ENCODE measurements at places on chromosomes 12 and 14.

DNA sequence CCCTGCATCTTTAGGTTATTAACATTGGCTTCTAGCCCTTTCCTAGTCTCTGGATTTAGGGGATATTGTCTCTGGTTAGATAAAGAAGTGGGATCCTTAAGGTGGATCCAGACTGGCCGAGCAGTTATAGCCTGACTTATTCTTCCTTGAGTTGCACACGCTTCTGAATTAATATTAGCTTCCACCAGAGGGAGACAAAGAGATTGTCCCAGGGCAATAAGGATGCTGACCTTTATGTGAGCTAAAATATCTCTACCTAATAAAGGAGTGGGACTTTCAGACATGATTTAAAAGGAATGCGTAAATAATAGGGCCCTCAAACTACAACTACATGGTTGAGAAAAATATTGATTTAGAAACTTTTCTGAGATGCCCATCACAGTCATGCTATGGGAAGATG, 139.7 kb downstream of the SLCO1B3 start:
- no peak for DNase-seq

DNA sequence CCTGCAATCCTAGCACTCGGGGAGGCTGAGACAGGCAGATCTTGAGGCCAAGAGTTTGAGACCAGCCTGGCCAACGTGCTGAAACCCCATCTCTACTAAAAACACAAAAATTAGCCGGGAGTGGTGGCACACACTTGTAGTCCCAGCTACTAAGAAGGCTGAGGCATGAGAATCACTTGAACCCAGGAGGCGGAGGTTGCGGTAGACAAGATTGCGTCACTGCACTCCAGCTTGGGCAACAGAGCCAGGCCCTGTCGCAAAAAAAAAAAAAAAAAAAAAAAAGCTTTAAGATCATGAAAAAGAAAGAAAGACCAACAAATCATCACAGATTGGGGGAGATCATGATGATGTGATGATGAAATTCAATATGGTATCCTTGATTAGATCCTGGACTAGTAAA, 30.6 kb downstream of the WDR89 start:
- no peak for DNase-seq

GRCh38 chr12:2290091-2290490, 237.3 kb downstream of the CACNA1C start:
- no peak for DNase-seq

- DNase-seq: no peak
These were observed 232.8 kb upstream of the DIO3 start for GRCh38 chr14:101328412-101329028.

DNA sequence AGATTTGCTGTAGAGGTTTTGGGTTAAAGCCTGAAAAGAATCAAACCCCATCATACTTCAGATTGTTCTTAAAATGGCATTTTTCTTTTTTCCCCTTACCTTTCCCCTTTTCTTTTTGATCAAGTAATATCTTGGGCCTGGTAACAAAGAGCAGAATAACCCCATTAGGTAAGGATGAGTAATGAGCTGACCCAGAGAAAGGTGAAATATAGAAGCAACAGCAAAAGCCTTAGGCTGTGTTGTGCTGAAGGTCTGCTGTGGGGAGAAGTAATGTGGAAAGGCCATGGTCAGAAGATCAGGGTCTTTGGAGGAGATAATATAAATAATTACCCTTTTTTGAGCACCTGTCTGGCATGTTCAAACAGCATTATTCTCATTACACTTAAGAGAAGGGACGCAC, 42.3 kb downstream of the MIA2 start:
- DNase-seq: no peak

GRCh38 chr12:116213014-116213413, 64.5 kb downstream of the MED13L start:
- no peak for DNase-seq

GRCh38 chr12:132422040-132422380, 67.9 kb upstream of the FBRSL1 start:
- DNase-seq: no peak

DNA sequence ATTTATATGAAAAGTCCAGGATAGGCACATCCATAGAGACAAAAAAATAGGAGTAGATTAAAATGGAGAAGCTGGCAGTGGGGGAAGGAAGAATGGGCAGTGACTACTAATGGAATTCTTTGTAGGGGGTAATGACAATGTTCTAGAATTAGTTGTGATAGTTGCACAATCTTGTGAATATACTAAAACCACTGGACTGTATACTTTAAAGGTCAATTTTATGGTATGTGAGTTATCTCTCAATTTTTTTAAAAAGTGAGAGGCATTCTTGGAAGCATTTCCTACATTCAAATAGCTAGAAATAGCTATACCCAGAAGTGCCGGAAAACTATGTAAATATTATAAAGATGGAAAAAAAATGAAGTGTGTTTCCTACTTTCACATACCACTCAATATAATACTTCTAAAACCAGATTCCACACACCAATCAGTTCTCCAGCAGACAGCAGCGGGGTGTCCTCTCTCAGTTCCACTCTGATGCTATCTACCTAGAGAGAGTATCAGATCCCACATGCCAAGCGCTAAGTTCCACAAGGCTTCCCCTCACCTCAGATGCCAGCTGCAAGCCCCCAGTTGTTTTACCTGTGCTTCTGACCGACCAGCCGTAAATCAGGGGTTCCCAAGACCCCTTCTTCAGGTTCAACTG, 41.7 kb upstream of the NID2 start:
- DNase-seq: no peak

DNA sequence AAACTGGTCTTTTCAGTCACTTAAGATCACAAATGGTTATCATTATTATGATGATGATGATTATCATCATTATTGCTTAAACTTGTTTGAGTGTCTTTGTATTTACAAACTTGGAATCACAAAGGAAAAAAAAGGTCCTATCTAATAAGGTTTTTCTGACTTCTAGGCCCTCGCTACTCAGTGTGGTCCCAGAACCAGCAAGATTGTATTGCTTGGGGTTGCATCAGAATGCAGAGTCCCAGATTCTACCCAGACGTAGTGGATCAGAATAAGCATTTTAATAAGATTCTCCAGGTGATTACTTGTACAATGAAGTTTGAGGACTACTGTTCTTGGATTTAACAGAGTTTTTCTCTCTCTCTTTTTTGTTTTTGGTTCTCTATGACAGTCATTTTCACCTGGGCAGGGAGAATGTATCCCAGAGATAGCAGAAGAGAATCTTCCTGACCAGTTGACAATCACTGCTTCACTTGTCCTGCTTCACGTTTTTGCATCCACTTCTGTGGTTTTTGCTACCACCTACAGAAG, 29.3 kb upstream of the PPP1R12A start:
- no peak for DNase-seq

DNA sequence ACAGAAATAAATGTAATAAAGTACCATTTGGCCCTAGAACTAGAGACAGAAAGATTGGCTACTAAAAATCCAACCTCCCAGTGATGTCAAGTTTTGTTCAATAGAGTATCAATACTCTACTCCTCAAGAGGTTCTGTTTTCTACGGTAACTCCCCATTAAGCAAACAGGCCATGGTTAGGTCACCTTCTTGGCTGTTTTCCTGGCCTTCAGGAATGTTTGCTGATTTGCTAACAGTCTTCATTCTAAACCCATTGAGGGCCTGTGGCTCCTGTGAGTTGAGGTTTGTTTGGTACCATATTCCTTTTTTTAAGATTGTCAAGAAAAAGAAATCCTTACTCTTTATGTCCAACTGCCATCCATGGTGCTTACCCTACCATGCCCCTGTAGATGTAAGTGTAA, 1022.0 kb upstream of the TMEM132C start:
- DNase-seq: no peak

DNA sequence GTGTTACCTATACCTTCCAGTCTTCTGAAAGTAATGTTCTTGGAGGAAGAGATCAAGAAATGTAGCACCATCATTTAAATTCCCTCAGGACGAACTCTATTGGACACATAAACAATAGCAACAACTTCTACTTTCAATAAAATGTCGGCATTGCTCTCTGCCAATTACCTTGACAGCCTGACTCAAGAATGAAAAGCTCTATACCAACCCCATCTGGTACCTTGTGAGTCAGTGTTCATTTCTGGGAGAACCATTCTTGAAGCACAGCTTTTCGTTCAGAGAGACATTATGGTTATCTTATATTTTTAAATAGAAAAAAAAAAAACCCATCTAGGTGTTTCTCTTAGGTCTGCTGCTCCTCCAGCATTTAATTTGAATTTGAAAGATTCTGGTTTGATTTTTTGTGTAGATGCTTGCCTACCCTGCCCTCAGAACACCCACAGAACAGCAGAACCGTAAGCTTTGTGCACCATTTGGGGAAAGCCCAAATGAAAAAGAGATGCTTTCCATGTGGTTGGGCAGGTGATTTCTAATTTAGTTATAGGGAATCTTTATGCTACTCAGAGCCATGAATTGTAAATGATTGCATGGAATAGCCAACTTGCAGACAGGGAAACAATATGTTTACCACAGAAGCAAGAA, 156.0 kb downstream of the SAMD4A start:
- DNase-seq: no peak

- DNase-seq: no peak
These were observed 611.8 kb downstream of the ETNK1 start for GRCh38 chr12:23236811-23237210.

- no peak for DNase-seq
These were observed 824 bp downstream of the CCDC177 start for GRCh38 chr14:69573831-69574262.

DNA sequence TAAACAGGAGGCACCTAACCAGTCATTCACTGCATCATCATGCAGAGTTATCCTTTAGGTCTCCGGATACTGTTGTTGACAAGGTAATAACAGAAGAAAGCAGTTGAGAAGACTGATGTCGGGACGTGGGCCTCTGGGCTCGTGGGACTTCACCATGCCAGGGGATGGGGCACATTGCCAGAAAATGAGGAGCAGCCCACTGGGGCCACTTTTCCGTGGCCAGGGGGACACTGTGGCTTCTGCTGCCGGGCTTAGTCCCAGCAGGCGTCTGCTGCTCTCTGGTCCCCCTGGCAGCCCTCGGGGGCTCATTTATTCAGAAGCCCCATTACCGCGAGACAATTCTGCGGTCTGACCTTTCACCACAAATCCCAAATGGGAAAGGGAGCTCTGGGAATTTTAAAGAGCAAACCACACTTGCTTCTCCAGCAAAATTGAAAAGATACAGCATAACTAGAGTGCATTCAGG, 201.2 kb downstream of the DAD1 start:
- DNase-seq: no peak

DNA sequence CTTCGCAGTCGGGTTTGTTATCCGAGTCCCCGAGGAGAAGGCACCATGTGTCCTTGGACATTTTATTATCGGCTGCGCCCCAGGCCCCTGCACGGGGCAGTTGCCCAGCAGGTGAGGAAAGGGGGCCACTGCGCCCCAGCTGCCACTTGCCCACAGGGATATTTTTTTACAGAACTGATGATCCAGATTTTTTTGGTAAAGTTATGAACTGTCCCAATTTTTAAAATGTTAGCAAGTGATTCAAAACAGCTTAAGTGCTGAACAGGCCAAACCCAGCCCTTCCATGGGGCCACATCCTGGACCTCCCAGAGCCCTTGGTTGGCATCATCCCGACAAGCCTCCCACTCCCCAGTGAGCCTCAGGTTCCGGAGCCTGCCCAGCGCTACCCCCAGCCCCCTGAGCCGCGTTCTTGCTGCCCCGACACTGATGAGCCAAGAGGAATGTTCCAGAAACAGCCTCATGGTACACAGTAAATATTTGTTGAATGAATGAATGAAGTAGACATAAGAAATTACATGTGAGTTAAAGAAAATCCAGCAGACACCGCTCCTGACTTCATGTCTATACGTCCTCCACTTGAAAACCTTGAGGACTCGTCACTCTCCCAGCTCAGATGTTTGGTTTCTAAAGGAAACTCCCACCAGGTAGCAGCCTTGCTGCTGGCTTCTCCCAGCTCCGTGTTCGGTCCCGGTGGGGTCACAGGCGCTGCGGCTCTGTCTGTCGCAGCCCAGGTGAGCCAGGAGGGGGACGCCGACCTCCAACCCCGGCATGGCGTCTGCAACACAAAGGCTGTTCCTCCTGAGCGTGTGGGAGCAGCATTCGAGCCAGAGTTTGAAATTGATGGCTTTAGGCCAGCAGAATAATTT, 88.5 kb downstream of the ADGRD1 start:
- no peak for DNase-seq

DNA sequence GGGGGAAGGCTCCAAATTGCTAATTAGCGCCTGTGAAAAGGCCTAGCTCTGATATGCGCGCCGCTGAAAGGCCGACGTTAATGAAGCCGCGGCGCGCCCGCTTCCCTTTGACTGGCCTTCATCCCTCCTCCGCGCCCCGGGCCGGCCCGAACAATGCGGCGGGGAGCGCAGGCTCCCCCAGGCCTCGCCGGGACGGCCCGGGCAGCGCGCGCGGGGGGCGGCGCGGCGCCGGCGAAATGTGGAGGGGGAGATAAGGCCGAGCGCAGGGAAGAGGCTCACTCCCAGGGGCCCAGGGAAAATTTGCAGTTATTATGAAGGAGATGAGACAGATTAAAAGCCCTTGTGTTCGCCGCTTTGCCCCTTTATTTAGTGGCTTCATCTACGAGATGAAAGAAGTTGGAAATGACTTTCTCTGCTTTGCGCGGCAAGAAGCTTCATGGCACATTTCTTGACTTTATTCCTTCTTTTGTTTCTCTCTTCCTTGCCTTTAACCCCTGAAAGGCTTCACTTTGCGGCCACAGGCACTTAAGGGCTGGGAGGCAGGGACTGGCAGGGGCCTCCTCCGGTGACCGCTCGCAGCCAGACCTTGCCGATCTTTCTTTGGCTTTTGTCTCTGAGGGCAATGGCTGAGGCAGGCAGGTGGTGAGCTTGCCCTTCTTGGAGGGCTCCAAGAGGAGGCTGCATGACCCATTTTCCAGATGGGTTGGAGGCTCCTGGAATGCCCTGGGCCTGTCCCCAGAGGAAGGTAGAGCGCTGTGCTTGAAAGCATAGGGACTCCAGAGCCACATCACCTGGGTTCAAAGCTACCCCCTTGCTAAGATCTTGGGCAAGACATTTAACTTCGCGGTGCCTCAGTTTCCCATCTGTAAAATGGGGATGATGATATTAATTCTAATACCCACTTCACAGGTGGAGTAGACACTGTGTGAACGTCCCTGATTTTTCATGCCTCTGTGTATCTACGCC, 12.7 kb upstream of the GPATCH2L start:
- DNase-seq: no peak

- no peak for DNase-seq
These were observed 114.5 kb downstream of the TRAFD1 start for GRCh38 chr12:112239881-112240280.

GRCh38 chr14:68685419-68686204, 107.3 kb downstream of the ZFP36L1 start:
- no peak for DNase-seq

DNA sequence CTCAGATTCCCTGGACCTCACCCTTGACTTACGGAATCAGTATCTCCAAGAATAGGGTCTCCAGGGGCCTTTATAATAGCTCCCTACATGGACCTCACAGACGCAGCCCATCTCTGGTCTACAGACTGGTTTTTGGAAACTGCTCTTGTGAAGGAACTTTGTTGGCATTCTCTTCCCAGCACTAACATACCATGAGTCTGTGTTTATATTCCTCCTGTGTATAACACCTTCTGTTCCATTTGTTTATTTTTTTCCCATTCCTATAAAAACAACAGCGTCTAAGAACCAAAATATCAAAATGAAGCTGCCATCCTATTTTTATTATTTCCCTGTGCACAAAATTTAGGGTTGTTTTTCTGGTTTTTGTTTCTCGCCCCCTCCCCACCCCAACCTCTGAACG, 131.1 kb downstream of the NEDD1 start:
- no peak for DNase-seq

- DNase-seq: peak; percentile 80
These were observed 54.3 kb upstream of the NPFF start for GRCh38 chr12:53561590-53561953.
